Bronchus fibroblast of lung (primary cell): ENCODE measurements at places on chromosomes 13 and 19. TPM values are rescaled to one million over a fixed set of nuclear protein-coding genes. Genes with fewer than 3 reads are reported as not detected.

FFAR1 gene
- total RNA-seq: not detected in 2 replicates

FGF9 gene
- total RNA-seq: not detected in 2 replicates

GIPR gene
- 0.50 TPM in 1 of 2 replicates, not detected in the other for total RNA-seq

CLEC17A gene
- total RNA-seq: not detected in 2 replicates

WASF3 gene
- 2.8 and 3.5 TPM in 2 replicates for total RNA-seq
